CD4-positive, CD25-positive, alpha-beta regulatory T cell (primary cell): ENCODE measurements at places on chromosomes 2 and 18.

GRCh38 chr2:178927173-178927572 lies 120.0 kb upstream of the TTN start:
- H3K27me3 ChIP-seq, result no peaks in the 10 kb centered on the region
- no peak overlapping the region for H3K4me3 ChIP-seq
- H3K36me3 ChIP-seq, result peaks cover 18% of the 10 kb centered on the region
- no peak for DNase-seq
- H3K27ac ChIP-seq, result no peak overlapping the region

DNA sequence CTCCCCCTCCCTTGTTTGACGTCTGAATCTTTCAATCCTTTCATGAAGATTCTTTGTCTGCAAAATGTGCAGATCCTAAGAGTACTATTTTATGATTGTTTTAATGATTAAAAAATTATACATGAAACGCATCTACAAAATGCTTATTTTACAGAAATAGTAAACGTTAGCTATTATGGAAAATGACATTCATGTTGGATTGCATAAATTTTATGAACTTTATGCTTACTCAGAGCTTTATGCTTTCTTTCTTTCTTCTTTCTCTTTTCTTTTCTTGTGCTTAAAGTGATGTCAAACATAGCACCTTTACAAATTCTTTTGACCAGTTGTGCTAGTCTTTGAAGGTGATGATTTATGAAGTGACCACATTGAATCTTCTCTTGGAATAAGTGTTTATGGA lies 805.4 kb downstream of the ADCYAP1 start:
- no peaks in the 10 kb centered on the region for H3K36me3 ChIP-seq
- H3K4me1 ChIP-seq, result no peaks in the 10 kb centered on the region
- no peak overlapping the region for H3K27ac ChIP-seq
- H3K4me3 ChIP-seq, result no peak overlapping the region
- no peaks in the 10 kb centered on the region for H3K27me3 ChIP-seq

DNA sequence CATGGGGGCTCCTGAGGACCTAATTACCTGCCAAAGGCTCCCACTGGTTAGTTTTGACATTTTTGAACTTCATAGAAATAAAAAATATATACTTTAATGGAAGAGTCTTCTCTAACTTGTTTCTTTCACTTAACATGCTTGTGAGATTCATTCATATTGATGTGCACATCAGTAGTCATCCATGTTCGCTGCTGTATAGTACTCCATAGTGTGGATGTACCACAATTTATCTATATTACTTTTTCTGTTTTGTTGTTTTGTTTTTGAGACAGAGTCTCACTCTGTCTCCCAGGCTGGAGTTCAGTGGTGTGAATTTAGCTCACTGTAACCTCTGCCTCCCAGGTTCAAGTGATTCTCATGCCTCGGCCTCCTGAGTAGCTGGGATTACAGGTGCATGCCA lies 22.8 kb upstream of the EMILIN2 start:
- no peak overlapping the region for H3K4me3 ChIP-seq
- H3K4me1 ChIP-seq, result no peaks in the 10 kb centered on the region
- H3K36me3 ChIP-seq, result no peaks in the 10 kb centered on the region
- H3K27me3 ChIP-seq, result no peaks in the 10 kb centered on the region

DNA sequence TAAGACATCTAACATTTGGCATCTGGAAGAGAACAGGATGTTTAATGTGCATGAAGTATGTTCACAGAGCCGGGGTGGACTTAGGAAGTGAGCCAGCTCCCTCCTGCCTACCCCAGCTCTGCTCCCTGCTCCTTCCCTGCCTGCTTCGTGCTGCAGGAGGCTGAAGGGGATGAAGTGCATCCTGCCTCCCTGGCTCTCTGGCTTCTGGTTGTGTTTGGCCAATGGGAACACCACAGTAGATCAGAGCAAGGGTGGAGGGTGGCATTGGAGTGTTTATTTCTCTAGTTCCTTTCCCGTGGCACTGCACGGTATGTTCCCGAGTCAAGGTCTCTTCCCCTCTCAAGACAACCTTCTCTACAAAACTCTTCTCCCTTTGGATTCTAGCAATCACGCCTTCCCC lies 379.9 kb downstream of the CLIP4 start:
- H3K27me3 ChIP-seq, result no peaks in the 10 kb centered on the region
- no peak overlapping the region for H3K27ac ChIP-seq
- H3K4me1 ChIP-seq, result no peaks in the 10 kb centered on the region
